Ovary (tissue), 10 donors: ENCODE measurements at places on chromosomes 6 and 20. TPM values are rescaled to one million over a fixed set of nuclear protein-coding genes. Genes with fewer than 3 reads are reported as not detected.

- no peak for DNase-seq
These were observed 859 bp downstream of the PPP1R10 start for GRCh38 chr6:30615958-30616810.

GRCh38 chr6:151916680-151917164, 109.2 kb downstream of the ESR1 start:
- DNase-seq, result no peak

- DNase-seq, result no peak
These were observed 86.1 kb upstream of the STMND1 start for GRCh38 chr6:17015551-17016381.

The APOM gene
- polyA plus RNA-seq, result 1.5 TPM

The TINAG gene
- not detected for polyA plus RNA-seq

The SMPDL3A gene
- polyA plus RNA-seq, result 14.1 TPM
